Iris pigment epithelial cell (primary cell): ENCODE measurements at places on chromosomes 4 and X.

DNA sequence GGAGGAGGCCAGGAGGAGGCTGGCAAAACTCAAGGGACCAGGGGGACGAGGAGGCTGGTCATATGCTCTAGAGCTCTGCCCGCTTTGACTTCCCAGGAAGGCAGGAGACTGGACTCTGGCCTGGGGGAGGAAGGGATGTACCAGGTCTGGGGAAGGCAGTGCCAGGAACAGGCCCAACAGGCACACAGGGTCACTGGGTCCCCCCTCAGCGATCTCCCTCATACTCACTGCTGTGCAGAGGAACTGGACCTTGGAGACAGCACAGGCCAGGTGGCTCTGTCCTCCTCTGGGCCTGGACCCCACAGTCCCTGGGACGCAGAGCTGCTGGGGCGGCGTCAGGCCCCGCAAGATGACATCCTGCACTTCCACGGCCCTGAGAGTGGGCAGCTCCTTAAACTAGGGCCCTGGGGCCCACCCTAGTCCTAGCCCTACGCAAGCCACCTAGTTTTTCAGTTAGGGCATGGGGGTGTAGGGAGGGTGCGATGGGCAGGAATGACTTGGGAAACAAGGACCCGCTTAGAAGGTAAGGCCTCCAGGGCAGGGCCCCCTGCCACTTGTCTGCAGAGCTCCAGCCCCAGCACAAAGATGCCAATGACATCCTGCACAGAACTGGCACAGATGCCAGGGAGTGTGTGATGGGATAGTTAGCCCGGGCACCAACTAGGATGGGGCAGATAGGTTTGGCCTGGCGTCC lies 59.5 kb downstream of the HTRA3 start:
- no peak for DNase-seq

- no peak for DNase-seq
These were observed 41.8 kb upstream of the HS3ST1 start for GRCh38 chr4:11470438-11471045.

GRCh38 chr4:138034871-138035270 lies 207.3 kb downstream of the SLC7A11 start:
- peak; percentile 91 for DNase-seq

- DNase-seq = no peak
These were observed 328.3 kb downstream of the UNC5C start for GRCh38 chr4:95220205-95221175.

GRCh38 chrX:112841820-112842157 lies 1.2 kb upstream of the AMOT start:
- DNase-seq = no peak

- DNase-seq = no peak
These were observed 97.6 kb upstream of the AFAP1 start for GRCh38 chr4:8037150-8037769.

GRCh38 chrX:24513416-24513815 lies 48.3 kb downstream of the PDK3 start:
- no peak for DNase-seq

DNA sequence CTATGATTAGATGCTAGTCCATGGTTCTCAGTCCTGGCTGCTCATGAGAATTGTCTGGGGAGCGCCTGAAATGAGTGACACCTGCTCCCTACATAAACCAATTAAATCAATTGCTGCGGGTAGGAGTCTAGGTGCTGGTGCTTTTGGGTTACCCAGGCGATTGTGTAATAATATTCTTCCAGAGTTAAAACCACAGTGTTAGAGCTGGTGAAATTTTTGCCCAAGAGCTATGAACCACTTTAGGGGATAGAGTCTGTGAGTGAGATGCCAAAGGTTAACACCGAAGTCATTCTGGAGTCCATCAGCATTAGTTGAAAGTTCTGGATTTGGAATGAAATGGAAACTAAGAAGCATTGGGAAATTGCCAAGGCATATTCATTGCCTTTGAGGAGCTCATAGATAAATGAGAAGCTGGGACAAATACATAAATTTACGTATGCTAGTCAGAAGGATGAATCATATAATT lies 15.3 kb downstream of the PDK3 start:
- DNase-seq = no peak
